ENCODE measurements at places on chromosomes 16 and 17. TPM values are rescaled to one million over a fixed set of nuclear protein-coding genes. Genes with fewer than 3 reads are reported as not detected.

KSR1 gene
- 25.4 TPM for total RNA-seq

GLTPD2 gene
- not detected for total RNA-seq

NPIPB9 gene
- 5.8 TPM for total RNA-seq

ITGA2B gene
- total RNA-seq, result 0.86 TPM

PRR35 gene
- not detected for total RNA-seq
